Stimulated activated naive CD4-positive, alpha-beta T cell treated with Interleukin-2 at 50 U/mL for 16 hours (primary cell): ENCODE measurements at places on chromosomes 5 and 9.

DNA sequence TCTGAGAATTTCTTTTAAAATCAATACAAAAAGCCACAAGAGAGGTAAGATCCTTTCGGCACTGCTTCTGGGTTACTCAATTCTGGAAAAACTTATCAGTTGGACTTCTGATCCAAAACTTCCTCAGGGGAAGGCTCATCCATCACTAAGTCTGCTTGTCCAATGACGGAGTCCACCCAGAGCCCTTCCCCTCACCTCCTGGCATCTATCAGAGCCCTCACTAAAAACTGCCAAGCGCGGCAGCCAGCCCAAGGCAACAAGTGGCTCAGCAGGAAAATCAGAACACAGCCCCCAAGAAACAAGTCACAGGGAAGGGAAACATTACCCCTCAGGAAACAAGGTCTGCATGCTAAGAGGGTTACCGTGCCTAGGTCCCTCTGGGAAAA, 869 bp upstream of the ESM1 start:
- no peak for DNase-seq

- DNase-seq, result no peak
Observed at GRCh38 chr5:19777363-19777762, 210.6 kb downstream of the CDH18 start.

DNA sequence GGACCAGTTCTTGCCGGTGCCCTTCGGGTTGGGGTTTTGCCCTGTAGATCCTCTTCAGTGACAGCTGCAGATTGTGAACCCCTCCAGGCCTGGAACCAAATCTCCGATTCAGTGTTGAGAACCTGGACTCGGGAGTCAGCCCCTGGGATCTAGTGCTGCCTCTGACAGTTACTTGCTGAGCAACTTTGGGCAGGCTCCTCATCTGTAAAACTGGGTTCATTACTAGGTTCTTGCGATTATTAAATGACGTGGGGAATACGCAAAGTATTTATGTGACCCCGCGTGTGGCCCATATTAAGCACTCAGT, 600 bp downstream of the ERCC6L2 start:
- DNase-seq, result no peak

- DNase-seq, result no peak
Observed at GRCh38 chr5:135140446-135141204, 106.6 kb upstream of the PITX1 start.

DNA sequence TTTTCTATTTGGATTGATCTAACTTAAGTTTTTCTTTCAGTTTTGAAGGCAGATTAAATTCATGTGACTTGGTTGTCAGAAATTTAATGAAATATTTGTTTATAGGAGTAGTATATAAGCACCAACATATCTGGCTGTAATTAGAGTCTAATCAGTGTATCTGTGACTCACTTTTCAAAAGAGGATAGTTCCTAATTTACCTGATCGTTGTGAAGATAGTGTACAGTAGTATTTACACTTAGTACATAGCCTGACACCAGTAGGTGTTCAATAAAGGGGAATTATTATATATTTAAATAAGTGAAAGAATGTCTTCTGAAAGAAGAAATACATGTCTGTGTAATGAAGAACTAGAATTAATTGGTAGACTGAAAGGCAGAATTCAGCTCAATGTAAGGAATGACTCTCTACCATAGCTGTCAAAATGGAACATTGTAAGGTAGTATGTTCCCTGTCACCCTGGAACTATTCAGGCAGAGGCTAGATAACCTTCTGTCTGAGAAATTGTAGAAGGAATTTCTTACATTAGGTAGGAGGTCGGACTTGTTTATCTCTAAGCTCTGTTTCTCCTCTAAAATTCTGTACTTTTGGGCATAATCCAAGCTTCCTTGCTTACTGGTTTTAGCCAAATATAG, 8.6 kb downstream of the TGFBR1 start:
- no peak for DNase-seq
